ENCODE measurements at places on chromosomes 16 and 17.

DNA sequence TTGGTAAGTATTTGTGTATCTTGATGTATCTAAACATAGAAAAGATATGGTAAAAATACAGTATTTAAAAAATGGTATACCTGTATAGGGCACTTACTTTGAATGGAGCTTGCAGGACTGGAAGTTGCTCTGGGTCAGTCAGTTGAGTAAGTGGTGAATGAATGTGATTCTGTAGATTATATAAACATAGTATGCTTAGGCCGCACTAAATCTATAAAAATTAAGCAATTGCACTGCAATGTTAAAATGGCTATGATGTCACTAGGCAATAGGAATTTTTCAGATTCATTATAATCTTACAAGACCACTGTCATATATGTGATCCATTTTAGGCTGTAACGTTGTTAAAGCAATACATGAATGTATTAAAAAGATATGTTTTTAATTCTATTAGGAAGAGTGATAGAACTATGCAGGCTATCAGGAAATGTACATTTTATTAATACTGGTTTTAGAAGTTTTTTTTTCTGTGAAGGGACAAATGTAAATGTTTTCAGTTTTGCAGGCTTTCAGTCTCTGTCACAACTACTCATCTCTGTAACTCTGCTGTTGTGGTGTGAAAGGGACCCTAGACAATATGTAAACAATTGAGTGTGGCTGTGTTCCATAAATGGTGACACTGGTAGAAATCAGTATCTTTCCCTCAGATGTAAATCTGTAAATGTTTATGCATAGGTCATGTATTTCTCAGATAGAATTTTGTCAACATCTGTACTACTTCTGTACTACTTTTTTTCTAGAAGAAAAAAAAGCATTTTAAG, 10.5 kb downstream of the CBFB start:
- DNase-seq = no peak

DNA sequence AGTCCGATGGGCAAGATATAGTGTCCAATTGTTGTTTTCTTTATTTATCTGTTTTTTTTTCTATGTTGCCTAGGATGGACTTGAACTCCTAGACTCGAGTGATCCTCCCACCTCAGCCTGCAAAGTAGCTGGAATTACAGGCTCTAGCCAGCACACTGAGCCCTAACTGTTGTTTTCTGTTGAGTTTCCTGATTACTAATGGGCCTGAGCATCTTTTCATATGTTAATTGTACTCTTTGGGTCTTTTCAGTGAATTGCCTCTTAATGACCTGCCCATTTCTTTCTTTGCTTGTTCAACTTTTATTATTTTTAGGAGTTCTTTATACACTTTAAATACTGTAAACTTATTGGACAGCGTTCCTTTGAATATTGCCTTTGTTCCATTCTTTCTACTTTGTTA, 213.0 kb downstream of the HS3ST3B1 start:
- DNase-seq = no peak

DNA sequence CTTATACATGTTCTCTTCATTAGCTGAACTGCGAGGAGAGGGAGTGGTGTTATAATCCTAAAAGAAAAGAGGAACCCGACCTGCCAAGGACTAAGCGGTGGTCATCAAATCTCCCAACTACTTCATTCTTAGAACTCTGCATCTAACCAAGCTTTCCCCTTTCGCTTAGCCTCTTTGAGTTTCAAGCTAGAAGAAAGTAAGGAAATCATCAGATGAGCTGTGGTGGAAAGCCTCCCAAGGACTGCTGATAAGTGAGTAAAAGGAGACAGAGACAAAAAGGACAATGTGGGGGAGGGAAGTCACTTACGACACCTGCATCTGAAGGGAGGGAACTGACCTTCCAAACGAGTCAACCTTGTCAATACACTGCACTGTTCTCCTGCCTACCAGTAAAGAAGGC, 121.3 kb downstream of the TRIM37 start:
- no peak for DNase-seq

DNA sequence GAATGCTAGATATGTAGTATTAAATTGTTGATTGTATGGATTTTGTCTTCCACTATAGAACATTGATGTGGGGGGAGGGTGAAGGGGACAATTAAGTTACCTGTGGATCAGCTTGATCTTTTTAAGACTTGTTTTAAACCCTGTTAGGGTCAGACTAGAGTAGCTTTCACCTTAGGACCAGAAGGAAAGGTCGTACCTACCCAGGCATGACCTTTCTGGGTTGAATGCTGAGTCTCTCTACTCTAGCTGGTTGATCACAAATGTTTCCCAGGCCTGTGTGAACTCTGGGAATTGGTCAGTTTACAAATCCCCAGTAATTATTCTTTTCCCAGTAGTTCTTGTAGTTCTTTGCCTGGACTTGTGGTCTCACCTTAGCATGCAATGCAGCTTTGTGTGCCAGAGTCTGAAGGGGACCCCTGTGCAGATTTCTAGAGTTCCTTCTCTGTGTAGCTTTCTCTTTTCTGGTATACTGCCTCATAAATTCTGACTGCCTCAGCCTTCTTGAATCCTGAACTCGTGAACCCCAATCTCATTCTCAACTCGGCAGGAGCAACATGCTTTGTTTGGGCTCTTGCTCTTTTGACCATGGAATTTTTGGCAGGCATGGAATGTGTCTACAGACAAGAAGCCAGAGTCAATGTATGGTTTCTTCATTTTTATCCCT, 54.1 kb downstream of the VMP1 start:
- no peak for DNase-seq

DNA sequence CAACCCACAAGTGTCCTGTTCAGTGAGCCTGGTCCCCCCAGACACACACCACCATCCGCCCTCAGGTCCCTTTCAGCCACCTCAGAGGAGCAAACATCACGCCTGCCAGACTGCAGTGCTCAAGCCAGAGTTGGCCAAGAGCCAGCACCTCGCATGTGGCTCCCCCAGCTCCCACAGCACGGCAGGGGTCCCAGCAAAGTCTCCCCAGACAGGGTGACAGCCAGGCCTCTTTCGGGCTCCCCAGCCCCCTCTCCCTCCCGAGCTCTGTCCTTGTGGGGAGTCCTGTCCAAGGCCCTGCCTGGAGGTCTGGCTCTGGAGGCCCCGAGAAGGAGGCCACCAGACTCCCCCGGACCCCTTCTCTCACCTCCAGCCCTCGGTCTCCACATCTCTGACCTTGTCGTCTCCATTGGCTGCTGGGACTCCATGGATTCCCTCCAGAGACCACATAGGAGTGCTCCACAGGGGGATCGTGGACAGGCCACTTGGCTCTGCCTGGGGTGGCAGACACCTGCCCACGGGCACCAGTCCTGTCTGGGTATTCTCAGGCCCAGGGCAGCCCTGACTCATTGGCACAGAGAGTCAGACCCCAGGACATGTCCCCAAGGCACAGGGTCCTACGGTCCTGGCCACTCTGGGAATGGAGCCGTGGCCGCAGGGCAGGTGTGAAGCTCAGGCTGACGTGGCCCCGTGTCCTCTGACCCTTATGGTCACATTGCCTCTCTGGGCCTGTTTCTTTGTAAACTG, 1.8 kb upstream of the MYADML2 start:
- no peak for DNase-seq
